ENCODE measurements at places on chromosomes 7 and 10.

DNA sequence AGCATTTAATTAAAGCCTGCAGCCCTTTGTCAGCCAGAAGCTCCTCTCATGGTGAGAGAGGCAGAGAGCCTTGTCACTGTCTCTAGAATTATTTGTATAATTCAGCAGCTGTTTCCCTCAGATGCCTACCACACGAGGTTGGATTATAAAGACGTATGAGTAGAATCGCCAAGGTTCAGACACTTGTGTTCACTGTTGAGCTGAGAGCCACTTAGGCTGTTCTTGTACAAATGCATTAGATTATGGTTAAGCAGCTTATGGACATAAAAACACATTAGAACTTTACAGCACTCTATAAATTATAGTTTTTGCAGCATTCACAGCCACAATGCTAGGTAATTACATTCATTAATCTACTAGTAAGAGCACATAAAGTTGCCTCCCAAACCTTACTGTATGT lies 282.6 kb downstream of the AUTS2 start:
- DNase-seq: no peak

DNA sequence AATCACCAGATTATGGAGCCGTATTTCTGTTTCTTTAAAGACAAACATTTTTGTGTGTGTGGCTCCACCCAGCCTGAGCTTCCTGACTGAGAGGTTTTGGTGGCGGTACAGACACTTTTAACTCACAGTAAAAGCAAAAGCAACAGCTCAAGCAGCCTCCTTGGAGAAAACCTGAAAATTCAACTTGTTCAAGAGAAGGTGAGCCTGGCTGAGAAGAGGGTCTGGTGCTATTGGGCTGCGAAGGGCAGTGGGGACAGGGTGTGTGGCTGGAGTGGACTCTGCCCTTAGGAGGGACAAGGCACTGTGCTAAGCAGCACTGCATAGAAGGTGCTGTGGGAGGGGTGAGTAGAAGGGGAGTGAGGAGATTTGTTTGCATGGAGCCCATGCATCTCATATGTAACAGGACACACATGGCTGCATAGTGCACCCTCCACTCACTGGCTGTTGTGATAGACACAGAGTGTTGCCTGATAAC lies at the start of gene GIMAP7:
TSS of gene GIMAP7 (plus strand) at position 125 of the 475 bp plus-strand sequence. CDS start 5,103 bp downstream, outside the sequence.
- no peak for DNase-seq

GRCh38 chr7:96526496-96526895 lies 183.2 kb downstream of the SEM1 start:
- DNase-seq: no peak

DNA sequence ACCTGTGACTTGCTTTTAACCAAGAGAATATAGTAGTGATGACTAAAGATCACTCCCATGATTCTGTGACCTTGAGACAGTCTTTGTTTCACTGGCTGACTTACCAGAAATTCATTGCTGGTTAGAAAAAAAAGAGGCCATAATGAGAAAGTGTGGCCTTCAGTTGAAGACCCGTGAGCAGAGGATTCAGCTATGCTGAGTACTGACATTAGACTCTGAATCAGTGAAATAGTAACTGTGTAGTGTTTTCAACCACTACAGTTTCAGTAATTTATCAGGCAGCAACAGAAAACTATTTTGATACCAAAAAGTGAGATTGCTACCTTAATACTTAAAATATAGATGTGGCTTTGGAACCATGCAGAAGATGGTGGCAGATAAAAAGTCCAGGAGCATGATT lies 298.0 kb upstream of the KCND2 start:
- no peak for DNase-seq

DNA sequence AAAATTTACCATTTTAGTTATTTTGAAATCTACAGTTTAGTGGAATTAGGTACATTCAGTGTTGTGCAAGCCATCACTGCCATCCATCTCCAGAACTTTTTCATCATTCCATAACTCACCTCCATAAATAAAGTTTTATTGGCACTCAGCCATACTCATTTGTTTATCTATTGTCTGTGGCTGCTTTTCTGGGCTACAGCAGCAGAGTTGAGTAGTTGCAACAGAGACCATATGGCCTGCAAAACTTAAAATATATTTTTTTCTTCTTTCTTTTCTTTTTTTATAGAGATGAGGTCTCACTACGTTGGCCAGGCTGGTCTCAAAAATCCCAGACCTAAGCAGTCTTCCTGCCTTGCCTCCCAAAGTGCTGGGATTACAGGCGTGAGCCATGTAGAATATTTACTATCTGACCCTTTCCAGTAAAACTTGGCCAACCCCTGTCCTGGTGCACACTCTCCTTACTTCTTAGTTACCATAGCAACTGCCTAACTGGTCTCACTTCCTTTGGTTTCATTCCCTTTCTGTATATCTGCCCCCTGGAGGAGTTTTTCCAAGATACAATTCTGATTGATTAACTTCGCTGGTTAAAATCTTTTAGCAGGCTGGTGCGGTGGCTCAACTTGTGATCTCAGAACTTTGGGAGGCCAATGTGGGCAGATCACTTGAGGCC lies 133.2 kb downstream of the CUX1 start:
- DNase-seq: peak; percentile 65
